ENCODE measurements at places on chromosomes 1 and 21.
A peak's percentile ranks its signal among the peaks of the same experiment; 100 is the strongest.

DNA sequence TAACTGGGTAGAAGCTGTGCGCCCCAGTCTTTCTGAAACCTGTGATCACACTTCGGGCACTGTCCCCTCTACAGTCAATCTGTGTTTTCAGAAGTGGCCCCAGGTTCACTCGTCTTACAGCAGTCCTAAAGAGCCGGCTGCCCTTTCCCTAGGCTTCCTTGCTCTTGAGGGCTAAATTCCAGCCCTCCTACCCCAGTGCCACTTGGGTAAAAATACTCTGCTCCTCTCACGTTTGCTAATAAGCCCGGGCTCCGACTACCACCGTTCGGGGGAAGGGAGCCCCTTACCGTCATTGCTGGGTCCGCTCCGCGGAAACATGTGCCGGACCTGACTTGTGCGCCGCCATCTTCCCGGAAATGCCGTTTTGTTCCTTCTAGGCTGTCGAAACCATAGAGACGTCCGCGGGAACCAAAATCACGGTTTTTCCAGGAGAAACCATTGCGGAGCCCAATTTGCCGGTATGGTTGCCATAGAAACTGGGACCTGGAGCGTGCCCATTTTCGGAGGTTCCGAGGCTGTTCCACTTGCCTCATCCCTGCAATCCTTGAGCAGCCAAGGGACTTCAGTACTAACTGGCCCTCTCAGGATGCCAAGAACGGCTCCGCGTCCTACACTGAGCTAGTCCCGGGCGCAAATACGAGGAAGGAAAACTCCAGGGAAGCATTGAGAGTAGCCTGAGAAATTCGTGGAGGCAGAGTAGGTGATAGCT, at the start of gene GPATCH4:
GPATCH4 (minus strand) TSS at position 358 of the 709 bp plus-strand sequence.
- DNase-seq = peak; percentile 47

DNA sequence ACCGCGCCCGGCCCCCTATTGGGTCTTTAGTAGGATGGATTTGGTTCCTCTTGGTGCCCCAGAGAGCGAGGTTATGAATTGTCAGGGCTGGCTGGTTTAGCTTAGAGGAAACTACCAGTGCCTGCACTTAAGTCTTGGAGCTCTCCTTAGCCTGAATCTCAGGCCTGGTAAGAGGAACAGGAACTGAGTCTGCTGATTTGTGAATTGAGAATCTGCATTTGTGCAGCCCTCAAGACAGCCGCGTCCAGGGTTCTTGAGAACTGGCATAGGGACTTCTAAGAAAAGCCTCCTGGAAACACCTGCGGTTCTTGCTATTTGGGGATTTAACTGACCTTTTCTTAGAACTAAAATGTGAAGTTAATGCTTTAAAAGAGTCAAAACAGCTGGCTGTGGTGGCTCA, 1.7 kb downstream of the NECAP2 start:
- DNase-seq = peak; percentile 84

- DNase-seq = no peak
Measured at GRCh38 chr21:27246741-27247140, 279.9 kb upstream of the ADAMTS5 start.

- DNase-seq = no peak
Measured at GRCh38 chr1:175174309-175175102, 18.1 kb downstream of the KIAA0040 start.

- DNase-seq = no peak
Measured at GRCh38 chr1:221776495-221777301, 34.8 kb upstream of the DUSP10 start.

DNA sequence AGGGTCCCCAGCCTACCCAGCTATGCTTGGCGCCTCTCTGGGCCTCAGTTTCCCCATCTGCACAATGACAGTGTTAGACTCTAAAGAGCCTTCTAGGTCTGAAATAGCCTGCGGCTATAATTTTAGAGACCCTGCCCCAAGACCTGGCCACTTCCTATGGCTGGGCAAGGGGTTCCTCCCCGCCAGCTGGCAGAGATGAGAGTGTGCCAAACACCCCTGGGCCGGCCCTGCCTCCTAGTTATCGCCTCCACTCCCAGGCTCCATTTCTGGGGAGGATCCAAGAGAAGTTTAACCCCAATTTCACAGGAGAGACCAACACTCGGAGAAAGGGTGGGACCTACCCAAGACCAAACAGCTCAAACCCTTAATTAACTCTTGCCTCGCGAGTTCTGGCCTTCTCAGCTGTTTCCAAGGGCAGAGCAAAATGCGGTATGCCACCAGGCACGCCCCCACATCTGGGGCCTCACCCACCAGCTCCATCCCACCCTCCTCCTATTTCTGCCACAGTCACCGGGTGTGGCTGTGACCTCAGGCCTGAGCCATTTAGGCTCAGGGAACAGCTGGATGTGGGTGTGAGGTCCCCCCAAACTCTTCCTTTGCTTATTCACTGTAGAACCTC, 35.7 kb downstream of the TTC39A start:
- no peak for DNase-seq

GRCh38 chr1:153659175-153659534, 652 bp downstream of the SNAPIN start:
- DNase-seq = no peak

DNA sequence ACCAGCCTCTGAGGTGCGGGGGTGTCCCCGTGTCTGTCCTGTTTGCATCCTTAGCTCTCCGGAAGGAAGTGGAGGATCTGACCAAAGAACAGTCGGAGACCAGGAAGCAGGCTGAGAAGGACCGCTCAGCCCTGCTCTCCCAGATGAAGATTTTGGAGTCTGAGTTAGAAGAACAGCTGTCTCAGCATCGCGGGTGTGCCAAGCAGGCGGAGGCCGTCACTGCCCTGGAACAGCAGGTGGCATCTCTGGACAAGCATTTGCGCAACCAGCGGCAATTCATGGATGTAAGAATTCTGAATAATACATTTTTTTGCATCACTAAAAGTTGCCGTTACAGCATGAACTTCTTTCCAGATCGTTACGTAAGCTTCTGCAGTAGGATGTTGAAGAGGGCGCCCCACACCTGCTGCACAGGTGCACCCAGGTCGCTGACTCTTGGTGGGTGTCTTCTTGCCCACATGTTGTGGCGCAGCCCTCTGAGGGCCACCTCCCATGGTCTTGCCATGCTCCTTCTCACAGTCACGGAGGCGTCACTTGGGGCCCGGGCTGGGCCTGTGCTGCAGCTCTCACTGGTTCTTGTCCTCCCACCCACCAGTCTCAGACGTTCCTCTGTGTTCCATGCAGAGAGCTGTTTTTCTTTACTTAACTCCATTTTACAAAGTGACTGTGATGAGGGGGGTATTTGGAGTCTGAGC, 61.3 kb upstream of the DIP2A start:
- no peak for DNase-seq

- DNase-seq = no peak
Measured at GRCh38 chr1:3105167-3105863, 36.3 kb downstream of the PRDM16 start.

DNA sequence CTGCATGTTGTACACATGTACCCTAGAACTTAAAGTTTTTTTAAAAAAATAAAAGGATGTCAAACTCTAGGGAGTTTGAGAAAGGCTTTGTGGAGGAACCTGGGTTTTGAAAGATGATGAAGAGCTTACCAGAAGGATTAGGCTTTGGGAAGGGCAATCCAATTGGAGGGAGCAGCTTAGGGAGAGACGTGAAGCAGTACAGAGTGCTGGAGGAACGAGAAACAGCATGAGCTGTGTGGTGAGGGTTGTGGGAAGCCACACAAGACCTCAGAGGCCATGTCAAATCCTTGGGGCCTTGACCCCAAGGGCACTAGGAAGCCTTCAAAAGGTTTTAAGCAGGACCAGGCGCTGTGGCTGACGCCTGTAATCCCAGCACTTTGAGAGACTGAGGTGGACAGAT, 8.4 kb upstream of the KPNA6 start:
- DNase-seq = no peak

DNA sequence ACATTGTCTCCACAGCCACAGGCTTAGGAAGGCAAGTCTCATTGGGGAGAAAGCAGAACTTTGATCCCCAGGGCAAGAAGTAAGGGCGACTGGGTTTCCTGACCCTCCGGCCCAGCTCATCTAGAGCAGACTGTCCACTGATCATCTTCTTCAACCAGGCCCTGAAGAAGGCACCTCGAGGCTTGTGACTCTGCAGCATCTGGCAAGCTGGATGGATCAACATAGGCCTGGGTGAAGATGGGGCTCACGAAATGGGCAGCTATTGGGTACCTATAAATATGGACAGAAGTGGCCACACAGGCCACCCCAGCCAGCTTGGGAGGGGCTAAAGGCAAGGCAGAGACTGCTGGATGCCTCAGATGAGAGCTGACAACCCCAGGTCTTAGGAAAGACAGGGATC, 13.0 kb downstream of the TAL1 start:
- DNase-seq = no peak

- peak; percentile 27 for DNase-seq
Measured at GRCh38 chr1:8560035-8560434, 242.1 kb downstream of the SLC45A1 start.

- DNase-seq = no peak
Measured at GRCh38 chr1:235473806-235474205, 30.4 kb downstream of the B3GALNT2 start.

DNA sequence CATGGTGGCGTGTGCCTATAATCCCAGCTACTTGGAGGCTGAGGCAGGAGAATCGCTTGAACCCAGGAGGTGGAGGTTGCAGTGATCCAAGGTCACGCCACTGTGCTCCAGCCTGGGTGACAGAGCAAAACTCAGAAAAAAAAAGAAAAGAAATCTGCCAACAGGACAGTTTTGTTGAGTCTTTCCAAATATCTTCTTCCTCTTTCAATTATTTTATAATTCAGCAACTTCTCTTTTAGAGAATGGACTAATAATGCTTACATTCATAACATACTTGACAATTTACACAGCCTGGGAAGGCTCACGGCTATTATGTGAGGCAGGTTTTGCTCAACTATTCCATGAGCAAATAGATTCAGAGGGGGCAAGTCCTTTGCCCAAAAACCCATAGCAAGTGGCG, 18.1 kb downstream of the CNR2 start:
- DNase-seq = no peak

- DNase-seq = no peak
Measured at GRCh38 chr1:27360159-27361043, 6.4 kb downstream of the MAP3K6 start.

DNA sequence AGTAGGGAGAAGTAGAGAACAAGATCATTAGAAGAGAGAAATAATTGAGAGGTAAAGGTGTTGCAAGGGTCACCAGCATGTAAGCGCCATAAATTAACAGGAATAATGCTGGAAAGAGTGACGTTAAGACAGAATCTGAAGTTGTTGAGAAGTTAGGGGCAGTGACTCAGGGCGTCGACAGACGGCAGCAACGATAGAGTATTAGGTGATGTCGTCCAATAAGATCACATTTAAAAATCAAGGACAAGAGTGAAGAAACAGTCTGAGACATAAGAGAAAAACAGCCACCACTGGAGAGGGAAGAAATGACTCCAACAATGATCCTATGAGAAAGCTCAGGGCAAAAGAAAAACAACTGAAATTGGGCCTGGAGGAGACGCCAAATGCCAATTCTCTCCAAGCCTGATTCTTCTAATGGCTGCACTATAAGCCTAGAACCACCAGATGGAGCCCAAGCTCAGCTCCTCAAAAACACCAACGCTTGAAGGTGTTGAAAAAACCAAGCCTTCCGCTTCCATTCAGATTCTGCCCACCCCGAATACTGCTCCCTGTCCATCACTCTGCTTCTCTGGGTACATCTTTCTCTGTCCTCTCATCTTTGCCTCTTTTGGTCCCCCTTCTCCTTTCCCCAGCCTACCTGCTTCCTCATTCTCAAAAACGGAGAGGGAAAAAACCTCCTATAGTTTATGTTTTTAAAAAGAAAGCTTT, 70.0 kb downstream of the LUZP1 start:
- no peak for DNase-seq

DNA sequence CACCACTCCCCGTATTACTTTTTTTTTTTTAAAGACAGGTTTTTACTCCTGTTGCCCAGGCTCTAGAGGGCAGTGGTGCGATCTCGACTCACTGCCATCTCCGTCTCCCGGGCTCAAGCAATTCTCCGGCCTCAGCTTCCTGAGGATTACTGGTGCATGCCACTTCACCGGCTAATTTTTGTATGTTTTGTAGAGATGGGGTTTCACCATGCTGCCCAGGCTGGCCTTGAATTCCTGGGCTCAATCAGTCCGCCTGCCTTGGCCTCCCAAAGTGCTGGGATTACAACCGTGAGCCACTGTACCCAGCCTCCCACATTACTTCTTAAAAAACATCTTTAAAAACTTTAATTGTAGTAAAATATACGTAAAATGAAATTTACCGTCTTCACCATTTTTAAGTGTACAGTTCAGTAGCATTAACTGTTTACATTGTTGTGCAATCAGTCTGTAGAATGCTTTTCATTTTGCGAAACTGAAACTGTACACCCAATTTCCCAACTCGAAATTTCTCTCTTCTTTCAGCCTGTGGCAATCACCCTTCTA, 77.0 kb downstream of the ZMYM4 start:
- no peak for DNase-seq

DNA sequence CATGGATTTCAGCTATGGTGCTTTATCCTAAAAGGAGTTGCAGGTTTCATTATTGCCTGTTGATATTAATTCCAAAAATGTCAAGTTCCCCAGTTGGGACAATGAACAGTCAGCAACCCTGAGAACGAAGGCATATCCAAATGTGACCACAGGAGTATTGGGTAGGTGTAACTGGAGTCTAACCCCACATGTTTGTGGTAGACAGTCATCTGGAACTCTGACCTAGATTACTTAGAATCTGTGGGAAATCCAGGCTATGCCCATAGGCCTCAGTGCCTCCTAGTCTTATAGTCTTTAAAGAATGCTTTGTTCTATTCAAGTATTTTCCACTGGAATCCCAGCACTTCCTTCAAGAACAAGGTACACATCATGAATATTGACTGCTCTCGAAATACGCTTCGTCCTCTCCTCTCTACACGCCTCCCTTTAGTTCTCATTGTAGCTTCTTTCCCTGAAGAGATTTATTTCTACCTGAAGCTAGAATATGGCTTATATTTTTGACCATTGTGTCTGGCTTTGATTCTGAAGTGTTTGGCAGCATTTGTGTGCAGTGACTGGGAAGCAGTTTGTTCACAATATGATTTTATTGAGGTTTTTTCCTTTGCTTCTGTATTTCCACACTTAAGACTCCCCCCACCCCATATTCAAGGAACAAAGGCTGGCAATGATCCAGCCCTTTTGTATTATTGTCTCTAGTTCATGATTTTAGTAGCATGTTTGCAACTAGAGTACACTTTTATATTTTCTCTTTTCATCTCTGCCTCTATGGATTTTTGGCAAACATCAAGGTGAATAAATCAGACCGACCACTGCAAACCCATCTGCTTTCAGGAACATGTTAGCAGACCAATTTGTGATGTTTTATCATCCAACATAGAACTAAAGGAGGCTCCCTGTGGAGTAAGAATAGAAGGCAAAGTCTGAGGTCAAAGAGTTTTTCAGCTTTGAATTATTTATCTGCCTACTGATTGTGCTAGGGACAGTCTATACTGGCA, 178.6 kb downstream of the GPR52 start:
- no peak for DNase-seq

GRCh38 chr1:88068407-88068960, 615.6 kb upstream of the PKN2 start:
- DNase-seq = no peak

All from GF-D8 (cell line).